ENCODE measurements at places on chromosomes 7 and 10.

DNA sequence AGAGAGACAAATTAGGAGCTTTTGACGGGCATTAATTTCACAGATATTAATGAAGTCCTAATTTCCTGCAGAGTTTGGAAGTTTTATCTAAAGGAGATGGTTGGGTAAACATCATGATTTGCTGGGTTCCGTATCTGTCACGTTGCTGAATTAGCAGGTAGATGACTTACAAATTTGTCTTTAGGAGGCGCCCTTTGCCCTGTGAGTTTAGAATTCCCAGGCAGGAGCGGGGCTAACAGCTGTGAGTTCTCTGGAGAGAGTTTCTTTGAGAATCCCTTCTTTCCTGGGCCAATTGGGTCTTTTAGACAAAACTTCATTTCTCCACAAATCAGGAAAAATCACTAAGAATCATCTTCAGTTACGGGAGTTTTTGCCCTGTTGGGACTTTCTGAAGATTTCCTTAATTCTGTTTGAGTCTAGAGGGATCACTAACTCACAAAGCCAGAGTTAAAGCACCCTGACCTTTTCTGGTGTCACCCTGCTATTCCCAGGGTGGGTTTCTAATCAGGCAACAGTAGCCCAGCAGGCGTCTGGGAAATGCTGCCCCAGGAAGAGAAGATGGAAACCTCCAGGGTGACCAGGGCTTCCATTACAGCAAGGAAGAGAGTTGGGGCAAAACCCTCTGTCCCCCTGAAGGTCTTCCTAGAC, 63.7 kb downstream of the PRKCQ start:
- DNase-seq: no peak

- no peak for DNase-seq
These were observed 20.3 kb upstream of the GIMAP2 start for GRCh38 chr7:150665089-150665748.

DNA sequence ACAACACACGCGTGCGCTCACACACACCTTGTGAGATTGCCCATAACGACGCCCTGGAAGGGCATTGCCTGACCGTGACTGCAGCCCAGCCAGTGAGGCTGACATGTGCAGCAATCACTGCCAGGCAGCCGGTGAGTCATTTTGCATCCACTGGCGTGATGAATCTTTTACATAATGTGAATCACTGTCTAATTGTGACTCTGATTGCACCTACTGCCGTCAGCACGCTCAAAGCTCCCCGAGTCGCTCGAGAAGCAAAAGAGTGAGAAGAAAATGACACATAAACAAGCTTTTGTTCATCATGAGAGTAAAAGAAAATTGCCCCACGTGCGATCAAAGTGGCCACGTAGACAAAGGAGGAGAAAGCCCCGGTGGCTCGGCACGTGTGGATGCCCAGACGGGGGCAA, 117.4 kb upstream of the PFKP start:
- DNase-seq: no peak

GRCh38 chr10:5479481-5480161, 19.7 kb downstream of the CALML5 start:
- DNase-seq: no peak

GRCh38 chr10:28790146-28790545, 112.8 kb downstream of the BAMBI start:
- no peak for DNase-seq

GRCh38 chr7:42159130-42159529, 77.9 kb downstream of the GLI3 start:
- no peak for DNase-seq

DNA sequence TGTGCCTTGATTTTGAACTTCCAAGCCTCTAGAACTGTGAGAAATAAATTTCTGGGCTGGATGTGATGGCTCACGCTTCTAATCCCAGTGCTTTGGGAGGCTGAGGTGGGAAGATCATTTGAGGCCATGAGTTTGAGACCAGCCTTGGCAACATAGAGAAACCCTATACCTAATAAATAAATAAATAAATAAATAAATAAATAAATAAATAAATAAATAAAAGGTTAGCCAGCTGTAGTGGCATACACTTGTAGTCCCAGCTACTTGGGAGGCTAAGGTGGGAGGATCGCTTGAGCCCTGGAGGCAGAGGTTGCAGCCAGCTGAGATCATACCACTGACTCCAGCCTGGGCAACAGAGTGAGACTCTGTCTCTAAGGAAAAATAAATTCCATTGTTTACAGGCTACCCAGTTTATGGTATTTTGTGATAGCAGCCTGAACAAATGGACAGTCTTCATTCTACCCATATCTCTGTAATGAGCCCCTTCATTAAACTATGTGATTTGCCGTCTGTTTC, 67.7 kb downstream of the STEAP1B start:
- no peak for DNase-seq

DNA sequence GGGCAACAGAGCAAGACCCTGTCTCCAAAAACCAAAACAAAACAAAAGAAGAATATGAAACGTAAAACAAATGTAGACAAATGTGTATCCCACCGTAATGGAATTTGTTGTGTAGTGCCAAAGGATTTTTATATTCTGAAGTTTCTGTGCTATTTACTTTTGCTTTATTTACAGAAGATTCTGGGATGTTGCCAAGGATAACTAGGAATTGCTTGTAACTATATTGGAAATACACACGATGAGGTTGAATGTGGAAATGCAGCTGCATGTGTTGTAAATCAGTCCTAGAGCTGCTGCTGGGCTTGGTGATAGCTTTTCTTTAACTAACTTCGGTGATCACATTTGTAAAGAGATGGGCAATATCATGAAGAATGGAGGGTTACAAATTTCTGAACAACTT, 39.5 kb downstream of the GALNT17 start:
- no peak for DNase-seq

GRCh38 chr10:123568751-123569150, 97.4 kb upstream of the GPR26 start:
- no peak for DNase-seq

DNA sequence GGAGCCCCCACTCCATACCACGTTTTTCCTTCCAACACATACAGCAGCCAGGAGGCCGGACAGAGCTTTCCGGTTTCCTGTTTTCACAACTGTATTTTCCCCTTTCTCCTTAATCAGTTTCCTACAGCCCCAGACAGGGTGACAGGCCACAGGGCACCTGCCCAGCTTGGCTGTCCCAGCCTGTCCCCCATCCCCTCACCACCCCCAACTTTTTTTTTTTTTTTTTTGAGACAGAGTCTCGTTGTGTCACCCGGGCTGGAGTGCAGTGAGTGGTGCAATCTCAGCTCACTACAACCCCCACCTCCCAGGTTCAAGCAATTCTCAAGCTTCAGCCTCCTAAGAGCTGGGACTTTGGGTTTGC, 10.3 kb upstream of the HSPB1 start:
- no peak for DNase-seq

DNA sequence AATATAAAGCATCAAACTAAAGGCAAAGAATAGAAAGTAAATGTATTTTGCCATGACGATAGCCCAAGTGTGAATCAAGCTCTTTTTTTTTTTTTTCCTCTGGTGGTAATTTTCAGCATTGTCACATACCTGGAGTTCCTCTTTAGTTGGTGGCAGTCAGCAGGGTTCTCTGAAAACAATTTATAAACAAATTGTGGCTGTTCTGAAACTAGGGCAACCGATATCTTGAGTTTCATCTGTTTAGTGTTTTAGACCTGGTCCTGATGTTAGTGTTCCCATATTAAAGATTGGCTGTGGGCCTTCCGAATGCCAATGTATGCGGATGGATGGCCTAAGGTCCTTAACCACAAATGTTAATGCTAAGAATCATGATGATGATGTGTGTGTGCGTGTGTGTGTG, 713.1 kb downstream of the GATA3 start:
- DNase-seq: no peak

DNA sequence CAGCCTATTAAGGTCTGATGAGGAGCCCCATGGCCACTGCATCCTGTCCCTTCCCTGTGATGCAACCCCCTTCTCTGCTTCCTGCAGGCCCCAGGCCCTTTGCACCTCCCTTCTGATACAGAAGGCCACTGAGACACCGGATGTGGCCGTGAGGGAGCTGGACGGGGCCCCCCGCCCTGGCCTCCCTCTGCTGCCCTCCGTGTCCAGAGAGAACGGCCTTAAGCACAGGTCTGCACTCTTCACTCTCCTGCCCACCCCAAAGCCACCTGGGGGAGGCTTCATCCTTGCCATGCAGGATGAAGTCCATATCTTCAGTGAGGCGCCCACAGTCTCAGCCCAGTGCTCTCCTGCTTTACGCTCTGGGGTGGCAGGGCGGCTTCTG, 86.9 kb upstream of the GNA12 start:
- DNase-seq: no peak

- DNase-seq: peak; percentile 55
These were observed 49.0 kb upstream of the NRBF2 start for GRCh38 chr10:63083904-63084689.

DNA sequence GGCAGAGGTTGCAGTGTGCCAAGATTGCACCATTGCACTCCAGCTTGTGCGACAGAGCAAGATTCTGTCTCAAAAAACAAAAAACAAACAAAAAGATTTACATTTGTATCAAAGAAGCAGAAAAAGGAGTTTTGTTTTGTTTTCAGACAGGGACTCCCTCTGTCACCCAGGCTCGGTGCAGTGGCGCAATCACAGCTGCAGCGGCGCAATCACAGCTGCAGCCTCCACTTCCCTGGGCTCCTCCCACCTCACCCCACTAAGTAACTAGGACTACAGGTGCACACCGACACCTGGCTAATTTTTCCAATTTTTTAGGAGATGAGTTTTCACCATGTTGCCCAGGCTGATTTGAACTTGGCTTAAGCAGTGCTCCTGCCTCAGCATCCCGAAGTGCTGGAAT, 1.8 kb downstream of the ARMC10 start:
- no peak for DNase-seq

DNA sequence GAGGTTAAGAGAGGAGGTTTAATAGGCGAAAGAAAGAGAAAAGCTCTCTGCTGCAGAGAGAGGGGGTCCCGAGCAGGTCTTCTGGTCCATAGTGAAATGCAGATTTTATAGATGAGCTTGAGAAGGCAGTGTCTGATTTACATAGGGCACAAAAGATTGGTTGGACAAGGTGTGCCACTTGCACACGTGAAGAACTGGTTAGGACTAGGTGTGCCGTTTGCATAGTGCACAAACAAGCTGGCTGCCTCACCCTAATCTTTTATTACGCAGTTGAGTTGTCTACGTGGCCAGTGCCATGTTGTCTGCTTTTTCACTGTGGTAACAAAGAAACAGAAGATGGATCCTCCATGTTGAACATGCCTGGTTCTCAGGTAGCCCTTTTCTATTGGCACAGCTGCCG, 82.6 kb downstream of the AMPH start:
- DNase-seq: no peak

GRCh38 chr7:96952974-96953391, 52.4 kb upstream of the DLX6 start:
- no peak for DNase-seq

DNA sequence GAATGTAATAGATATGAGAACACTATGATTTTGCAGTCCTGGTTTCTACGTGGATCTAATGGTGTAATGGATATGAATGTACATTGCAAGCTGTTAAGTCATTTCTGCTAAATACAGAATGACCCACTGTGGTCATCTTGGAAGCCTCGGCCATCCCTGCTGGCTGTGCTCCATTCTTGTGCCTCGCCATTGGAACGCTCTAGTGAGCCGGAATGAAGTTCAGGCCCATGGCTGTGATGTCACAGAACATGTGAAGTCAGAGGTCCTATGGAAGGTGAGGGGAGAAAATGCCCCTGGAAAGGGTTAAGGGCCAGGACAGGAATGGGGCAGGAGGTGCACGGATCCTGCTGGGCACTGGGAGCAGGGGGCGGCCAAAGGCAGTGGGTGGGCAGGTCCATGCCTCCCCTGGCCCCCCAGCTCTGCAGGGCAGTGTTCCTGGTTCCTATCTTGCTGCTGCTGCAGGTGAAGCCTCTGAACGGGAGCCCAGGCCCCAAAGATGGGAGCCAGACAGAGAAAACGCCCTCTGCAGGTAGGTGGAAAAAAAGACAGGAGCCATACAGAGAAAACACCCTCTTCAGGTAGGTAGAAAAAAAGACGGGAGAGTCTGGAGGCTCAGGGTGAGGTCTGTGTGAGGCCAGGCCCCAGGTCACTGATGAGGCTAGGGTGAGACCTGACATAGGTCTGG, at the start of gene LLCFC1:
TSS of gene LLCFC1 (plus strand) at position 259 of the 685 bp plus-strand sequence. CDS start at position 397, 138 bp downstream.
- no peak for DNase-seq

GRCh38 chr10:132232023-132232951, 45.5 kb downstream of the DPYSL4 start:
- no peak for DNase-seq

DNA sequence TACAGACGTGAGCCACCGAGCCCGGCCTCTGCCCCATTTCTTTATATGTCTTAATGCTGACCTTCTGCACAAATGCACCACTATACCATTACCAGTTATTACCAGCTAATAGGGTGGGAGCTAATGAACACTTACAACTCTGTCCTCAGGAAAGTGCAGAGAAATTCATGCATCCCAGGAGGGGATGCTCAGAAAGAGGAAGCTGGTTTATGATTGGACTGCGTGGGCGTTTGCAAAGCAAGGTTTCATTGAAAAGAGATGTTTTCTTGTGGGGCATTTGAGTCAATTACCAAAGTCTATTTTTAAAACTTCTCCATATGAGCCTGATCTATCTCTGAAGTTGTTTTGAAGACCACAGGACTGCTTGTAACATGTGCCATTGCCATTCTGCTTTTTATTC, 417.7 kb upstream of the CELF2 start:
- DNase-seq: no peak

DNA sequence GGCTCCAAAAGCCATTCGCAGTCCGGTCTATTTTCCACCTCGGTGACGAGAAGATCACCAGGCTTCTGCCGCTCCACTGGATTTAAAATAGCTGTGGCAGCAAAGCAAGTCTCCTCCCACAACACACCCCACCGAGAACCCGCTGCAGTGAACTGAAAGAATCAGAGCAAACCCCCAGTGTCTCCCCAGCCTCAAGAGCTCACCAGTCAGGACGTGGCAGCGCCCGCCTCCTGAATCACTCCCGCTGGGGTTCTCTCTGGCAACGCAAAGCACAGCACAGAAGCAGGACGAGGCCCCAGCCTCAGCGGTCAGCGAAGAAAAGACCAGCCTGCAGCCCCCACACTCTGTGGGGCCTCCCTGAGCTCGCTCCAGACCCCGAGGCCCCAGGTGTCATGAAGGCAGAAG, 126.1 kb upstream of the PPP2R2D start:
- no peak for DNase-seq

GRCh38 chr10:133168617-133169031, 8.6 kb downstream of the KNDC1 start:
- DNase-seq: no peak

Measured in smooth muscle cell of the brain vasculature (primary cell).